ENCODE measurements at places on chromosomes 2 and 18.

DNA sequence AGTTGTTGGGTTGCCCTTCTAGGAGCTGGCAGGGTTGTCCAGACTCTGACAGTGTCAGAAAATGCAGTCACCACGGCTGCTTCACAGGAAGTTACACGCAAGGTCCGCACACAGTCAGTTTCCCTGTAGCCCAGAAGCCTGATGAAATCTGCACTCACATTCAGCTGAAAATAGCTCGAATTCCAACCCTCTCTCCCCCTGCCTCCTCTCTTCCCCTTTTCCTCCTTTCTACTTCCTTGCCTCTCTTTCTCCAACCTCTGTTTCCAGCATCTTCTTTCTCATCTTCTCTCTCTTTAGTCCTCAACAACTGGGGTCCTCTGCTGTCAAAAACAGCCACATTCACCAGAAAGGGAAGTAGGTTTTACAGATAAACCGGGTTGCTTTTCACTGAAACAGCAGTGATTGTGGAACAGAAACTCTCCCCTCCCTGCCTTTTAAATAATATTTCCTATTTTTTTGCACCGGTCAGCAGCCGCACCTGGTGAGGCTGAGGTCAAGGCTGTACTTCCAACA is 69.3 kb downstream of the BCL11A start:
- no peak for DNase-seq

GRCh38 chr2:58006952-58007284 is 39.7 kb upstream of the VRK2 start:
- no peak for DNase-seq

DNA sequence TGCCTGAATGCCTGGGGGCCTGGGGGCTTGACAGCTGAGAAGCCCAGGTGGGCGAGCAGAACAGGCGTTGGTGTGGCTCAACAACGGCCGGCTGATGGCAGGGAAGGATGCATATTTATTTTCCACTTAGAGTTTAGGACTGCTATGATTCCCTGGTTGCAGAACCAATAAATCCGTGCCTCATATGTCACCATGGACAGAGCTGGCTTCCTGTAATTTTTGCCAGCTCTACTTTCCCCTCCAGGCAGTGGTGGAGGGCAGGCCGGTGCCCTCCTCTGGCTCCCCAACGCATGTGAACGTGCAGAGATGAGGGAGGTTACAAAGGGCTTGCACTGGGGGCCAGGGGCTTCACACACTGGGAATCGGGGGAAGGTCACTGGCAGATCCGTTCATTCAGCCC is 18.2 kb downstream of the SAG start:
- no peak for DNase-seq

DNA sequence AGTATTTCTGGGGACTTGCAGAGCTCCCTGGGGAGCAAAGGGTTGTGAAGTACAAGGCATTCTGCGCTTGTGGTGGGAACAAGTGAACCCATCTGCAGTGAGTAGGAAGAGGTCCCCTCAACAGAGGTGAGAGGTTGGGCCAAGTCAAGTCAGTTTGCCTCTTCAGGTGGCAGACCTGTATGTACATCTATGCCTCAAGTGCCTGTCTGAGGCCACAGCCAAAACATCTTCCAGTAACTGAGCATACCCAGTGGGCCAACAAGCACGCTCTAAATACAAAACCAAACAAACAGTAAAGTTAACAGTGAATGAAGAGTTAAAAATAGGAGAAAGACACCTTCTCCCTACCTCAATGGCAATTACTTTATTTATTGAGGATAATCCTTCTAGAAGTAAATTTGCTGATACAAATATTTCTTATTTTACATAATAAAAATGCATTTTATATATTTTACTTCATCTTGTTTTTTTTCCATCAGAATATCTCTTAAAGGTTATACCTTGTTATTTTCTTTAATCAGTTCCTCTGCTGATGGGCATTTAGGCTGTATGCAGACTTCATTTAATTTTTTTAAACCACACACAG is 2.5 kb downstream of the GYPC start:
- DNase-seq: no peak

- DNase-seq: no peak
These were observed 535 bp downstream of the ATG4B start for GRCh38 chr2:241637795-241638660.

DNA sequence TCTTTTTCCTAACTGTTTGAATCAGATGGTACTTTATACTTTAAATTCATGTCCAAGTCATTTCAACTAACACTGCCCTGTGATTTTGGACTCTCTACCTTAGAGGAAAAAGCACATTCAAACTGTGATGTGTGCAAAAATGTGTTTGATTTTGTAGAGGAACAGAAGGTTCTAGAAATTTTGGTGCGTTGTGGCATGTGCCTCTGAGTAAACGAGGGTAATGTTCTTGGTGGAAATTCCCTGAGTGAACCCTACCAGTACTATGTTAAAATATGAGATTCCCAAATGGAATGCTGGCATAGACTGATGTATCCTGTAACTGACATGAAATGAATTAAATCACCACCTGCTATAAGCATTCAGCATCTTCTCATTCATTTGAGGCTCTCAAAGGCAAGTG is 901.9 kb upstream of the KLHL29 start:
- no peak for DNase-seq

GRCh38 chr2:98823196-98824170 is 92.6 kb upstream of the MGAT4A start:
- no peak for DNase-seq

DNA sequence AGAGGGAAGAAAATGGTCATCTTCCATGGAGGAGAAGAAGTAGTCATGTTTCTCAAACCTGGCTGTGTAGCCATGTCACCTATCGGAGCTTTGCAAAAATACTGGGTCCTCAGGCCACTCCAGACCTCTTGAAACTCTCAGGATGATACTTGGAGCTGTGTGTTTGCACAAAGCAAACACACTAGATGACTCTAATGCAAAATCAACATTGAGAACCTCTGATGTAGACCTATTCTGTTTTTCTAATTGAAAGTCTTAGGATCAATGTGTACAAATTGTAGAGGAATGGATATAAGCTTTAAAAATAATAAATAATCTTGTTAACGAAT is 444.3 kb downstream of the RND3 start:
- DNase-seq: no peak

GRCh38 chr18:58670404-58671110 is 708 bp upstream of the MALT1 start:
- peak; percentile 15 for DNase-seq

DNA sequence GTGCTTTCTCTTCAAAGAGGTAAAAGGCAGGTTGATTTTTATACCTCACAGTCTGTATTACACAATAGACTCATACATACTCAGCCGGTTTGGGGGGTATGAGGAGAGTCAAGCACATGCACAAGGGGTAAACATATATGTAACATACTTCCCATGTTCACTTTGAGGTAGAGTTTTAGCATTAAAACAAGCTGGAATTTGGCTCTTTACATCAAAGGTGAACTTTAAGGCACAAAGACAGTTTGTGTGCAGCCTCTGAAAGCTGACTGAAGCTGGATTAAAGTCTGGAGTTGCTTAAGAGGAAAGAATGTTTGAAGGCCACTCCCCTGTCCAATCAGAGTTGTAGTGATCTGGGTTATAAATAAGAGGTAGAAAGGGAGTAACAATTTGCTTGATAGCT is 282.0 kb downstream of the DPP10 start:
- no peak for DNase-seq

- no peak for DNase-seq
These were observed 334.5 kb downstream of the PTPRM start for GRCh38 chr18:7901657-7902056.

GRCh38 chr2:75310876-75311275 is 111.6 kb upstream of the TACR1 start:
- DNase-seq: no peak

GRCh38 chr2:53475766-53476165 is 291.8 kb upstream of the CHAC2 start:
- DNase-seq: no peak

DNA sequence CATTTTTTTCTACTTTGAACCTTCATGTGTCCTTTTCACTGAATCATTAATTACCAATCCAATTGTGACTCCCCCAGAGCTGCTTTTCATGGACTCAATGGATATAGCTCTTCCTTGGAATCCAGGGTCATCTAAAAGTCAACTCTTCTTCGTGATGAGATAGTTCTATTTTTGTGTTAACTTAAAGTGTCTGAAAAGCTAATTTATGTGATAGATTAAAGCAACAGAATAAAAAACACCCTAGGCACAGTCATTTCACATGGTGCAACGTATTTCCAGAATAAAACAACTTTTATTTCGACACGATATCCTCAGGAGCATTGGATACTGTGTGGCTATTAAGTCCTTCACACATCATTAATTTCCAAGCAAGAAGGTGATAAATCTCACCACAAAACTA is 250.6 kb upstream of the SPHKAP start:
- DNase-seq: no peak

GRCh38 chr2:109255654-109256053 is 126.6 kb downstream of the SH3RF3 start:
- no peak for DNase-seq

Measured in NCI-H1105 (cell line).